ENCODE measurements at places on chromosomes 2 and 18.

- DNase-seq = no peak
These were observed 43.2 kb downstream of the POMC start for GRCh38 chr2:25125189-25125588.

GRCh38 chr2:27249159-27249890, 13.5 kb downstream of the SLC30A3 start:
- DNase-seq = no peak

DNA sequence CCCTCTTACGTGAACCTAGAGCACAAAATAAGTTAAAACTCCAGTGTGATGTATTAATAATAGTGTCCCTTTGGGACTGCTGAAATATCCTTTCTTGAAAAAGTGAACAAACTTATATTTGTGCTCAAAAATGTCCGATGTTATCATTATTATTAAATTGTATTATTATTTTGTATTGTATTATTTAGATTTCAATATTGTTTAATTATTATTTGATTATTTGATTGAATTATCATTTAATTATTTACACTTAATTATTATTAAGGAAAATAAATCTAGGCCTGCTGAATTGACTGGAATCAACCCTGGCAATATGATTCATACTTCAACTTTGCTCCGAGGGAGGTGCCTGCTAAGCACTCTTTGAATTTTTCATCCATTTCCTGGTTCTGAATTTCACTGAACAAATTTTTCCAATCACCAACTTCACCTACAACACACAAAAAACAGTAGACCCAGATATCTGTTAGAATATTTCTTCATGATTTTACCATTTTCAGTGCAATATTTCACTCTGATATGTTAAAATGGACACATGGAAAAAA, 10.9 kb upstream of the EIF2AK2 start:
- no peak for DNase-seq

GRCh38 chr2:113240150-113240914, 38.4 kb downstream of the PAX8 start:
- no peak for DNase-seq

DNA sequence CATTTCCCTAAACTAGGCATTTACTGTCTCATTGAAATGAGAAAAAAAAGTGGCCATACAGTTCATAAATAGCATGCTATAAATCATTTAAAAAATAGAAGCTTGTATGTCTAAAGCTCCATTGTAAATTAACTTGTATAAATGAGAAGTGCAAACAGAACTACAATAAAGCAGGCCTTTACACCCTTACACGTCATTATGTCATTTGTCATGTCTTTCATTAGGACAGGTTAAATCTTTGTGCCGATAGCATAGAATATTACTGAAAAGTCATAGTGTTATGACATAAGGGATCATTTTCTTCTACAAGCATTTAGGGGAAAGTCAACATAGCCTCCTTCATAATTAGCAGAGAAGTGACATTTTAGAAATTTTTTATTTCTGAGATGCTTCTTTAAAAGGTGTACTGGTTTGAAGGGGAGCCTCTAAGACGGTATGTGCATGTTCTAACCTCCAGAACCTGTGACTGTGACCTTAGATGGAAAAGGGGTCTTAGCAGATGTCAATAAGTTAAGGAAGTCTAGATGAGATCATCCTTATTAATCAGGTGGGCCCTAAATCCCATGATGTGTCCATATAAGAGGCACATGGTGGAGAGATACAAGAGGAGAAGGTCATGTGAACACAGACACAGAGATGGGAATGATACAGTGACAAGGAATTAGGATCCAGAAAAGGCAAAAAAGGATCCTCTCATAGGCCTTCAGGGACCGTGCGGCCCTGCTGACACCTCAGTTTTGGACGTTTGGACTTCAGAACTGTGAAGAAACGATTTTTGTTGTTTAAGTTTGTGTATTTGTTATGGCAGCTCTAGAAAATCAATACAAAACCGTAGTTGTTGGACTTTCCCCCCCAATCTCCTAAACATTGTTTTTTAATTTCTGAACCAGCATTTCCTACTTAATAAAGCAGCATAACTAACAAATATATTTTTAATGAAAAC, 863.7 kb downstream of the MBD2 start:
- no peak for DNase-seq

GRCh38 chr2:181140928-181141327, 160.5 kb downstream of the UBE2E3 start:
- no peak for DNase-seq

DNA sequence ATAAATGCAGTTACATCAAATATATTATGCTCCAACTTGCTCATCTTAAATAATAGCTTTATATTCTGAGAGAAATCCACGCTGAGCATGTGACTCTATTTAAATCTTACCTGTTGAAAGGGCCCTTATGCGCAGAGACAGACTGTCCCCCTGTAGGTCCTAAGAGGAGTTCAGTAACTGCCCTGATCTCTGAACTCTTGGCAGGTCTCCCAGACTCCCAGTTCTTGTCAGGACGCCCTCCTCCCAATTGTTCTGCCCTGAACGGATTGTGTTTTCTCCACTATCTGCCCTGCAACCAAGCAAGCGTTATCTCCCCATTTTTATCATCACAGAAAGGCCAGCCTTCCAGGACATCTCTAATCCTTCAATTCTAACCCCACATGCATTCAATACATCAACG, 954.6 kb downstream of the TSN start:
- DNase-seq = no peak

DNA sequence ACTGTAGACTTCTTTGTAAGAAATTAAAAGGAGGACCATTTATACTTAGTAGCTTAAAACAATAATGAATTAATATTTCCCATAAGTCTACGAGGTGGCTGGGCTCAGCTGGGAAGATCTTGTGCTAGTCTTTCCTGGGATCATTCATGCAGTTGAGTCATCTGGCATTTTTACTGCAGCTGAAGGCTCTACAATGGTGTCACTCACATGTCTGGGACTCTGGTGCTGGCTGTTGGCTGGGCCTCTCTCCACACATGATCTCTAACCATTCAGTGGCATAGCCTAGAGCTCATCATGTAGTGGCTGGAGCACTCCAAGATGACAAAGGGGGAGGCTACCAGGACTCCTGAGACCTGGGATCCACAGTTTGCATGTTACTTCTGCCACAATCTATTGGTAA, 35.5 kb downstream of the CLASP1 start:
- DNase-seq = no peak

- DNase-seq = no peak
These were observed 3.5 kb upstream of the ASXL2 start for GRCh38 chr2:25881764-25882163.

DNA sequence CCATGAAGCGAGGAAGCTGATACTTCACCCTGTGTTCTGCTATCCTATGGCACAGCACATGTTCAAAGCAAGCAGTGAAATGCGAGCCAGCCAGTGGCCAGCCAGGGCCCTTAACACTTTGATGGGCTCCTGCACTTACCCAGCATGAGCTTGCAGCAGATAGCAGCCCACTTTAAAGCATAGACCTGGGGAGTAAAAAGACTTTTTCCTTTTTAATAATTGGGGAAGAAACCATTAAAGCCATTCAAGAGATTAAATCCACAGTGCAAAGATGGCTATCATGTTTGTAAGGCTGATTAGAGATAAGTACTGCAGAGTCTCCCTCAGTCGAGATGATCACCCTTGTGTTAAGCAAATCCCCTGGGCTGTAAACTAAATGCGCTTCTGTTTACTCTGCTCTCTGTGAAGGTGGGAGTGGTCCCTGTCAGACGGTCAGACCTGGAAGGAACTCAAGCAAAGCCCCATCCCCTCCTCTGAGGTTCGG, 15.7 kb downstream of the CCBE1 start:
- DNase-seq = no peak

- no peak for DNase-seq
These were observed 749.0 kb upstream of the ZEB2 start for GRCh38 chr2:145268931-145269330.

DNA sequence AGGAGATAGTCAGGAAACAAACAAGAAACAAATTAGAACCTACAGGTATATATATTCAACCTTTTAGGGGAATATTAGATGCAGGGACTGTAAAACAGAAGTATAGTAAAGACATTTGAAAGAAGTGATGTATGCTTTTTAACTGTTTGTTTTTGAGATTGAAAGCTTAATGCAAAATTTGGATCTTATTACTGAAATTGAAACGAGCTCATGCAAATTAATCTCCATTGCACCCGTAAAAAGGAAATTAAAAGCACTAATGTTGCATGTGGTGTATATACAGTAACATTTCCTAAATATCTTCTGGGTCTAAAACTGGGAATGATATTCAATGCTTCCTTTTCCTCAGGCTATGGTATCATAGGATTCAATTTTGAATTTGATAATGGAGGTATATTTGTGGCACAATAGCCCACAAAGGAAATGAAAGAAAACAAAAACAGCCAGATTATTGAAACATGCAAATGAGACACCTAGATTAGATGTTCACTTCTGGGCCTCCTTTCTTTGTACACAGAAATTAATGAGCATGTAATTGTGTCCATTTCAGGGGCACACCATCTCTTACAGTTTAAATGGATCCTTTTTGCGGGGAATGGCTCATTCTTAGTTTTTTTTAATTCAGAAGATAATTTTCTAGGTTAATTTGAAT, 1.6 kb upstream of the ELOA2 start:
- DNase-seq = no peak

GRCh38 chr2:39455826-39456225, 18.7 kb upstream of the MAP4K3 start:
- DNase-seq = no peak

- DNase-seq = no peak
These were observed 95.0 kb upstream of the ZFP36L2 start for GRCh38 chr2:43321446-43321845.

- DNase-seq = no peak
These were observed 246.3 kb downstream of the SOX11 start for GRCh38 chr2:5938566-5938896.

GRCh38 chr2:56613920-56614319, 430.1 kb downstream of the CCDC85A start:
- no peak for DNase-seq

GRCh38 chr18:51433881-51434280, 236.4 kb upstream of the MEX3C start:
- no peak for DNase-seq

GRCh38 chr2:59885541-59885940, 667.9 kb downstream of the BCL11A start:
- no peak for DNase-seq

DNA sequence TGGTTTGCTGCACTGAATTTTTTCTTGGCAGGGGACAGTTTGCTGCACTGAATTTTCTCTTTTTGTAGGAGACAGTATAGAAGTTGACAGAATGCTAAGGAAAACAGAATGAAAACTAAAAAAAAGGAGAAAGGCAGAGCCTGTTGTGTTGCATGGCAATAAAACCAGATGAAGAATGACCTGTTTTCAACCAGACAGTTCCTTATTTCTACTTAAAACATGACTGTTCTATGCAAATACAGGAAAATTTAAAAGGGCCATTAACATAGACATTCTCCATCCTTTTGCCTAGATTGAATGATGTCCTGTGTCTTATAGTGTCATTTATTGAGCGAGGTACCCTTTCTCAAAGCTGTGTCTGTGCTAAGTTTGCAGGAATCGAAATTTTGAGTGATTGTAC, 33.3 kb downstream of the ABI2 start:
- no peak for DNase-seq

DNA sequence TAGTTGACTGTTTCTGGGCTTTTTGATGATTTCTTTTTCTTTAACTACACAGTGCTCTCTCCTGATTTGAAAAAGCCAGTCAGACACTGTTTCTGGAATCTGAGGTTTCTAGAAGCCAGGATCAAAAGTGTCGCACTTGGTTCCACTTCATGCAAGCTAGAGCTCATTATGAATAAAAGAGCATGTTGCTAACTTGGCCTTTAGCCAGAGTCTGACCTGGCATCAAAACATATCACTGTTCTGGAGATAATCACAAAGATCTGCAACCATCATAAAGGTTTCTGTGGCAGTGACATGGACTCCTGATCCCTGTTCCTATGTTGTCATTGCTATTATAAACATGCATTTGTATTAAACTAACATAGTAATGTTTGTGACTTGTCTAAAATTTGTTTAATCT, 76.1 kb upstream of the MAPRE2 start:
- DNase-seq = no peak

GRCh38 chr2:27854229-27854862, 35.8 kb downstream of the RBKS start:
- DNase-seq = no peak

- no peak for DNase-seq
These were observed 197.4 kb downstream of the HAUS1 start for GRCh38 chr18:46301571-46301970.

DNA sequence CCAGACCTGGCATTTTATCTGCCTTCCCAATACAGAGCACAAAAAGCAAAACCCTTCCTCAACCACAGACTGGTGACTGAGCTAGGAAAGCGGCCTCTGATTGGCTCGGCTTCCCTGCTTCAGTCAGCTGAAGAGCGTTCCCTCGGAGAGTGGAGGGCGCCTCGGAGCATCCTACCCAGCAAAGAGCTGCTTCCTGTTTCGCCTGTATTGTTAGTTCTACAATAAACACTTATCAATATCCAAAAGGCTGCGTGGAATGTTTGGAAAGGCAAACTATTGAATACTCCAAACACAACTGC, 125.0 kb downstream of the CACNB4 start:
- DNase-seq = no peak

GRCh38 chr2:98412751-98413458, 31.8 kb upstream of the INPP4A start:
- peak; percentile 22 for DNase-seq

DNA sequence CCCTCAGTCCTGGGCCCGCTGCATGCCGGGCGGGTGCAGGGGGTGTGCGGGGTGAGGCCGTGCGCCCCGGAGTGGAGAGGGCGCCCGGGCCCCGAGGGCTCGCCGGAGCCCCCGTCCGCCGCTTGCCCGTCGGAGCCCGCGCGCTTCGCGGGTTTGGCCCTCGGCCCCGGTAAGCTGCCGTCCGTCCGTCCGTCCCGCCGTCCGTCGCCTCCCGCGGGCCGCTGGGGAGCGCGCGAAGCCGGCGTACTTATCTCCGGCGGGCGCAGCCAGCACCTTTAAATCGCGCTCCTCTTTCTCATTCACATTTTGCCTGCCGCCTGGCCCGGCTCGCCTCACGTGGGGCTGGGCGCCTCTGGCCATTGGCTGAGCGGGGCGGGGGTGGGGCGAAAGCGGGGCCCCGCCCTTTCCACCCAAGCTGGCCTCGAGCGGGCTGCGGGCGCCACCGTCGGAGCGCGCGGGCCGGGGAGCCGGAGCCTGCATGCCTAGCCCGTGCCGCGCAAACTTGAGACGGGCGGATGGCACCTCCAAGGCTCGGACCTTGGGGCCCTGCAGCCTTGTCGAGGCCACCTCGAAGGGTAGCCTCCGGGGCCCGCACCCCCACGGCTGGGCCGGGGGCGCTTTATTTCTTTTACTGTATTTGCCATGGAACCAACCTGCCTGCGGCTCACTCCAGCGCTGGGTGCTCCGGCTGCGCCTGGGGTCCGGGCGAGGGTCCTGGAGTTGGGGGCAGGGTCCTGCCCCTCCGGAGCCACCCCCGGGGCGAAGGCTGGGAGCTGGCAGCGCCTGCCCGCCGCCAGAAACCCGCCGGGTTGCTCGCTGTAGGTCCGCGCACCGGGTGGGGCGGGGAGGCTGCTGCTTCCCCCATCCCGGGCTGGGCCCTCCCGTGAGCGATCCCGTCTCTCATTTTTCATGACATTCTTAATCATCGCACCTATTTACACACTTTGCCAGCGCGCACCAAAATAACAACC, at the start of gene GBX2:
TSS of gene GBX2 (minus strand) at position 277 of the 971 bp plus-strand sequence. CDS start 415 bp downstream, outside the sequence.
- no peak for DNase-seq

All from activated naive CD4-positive, alpha-beta T cell (primary cell).